Daoy (cell line): ENCODE measurements at places on chromosomes 6 and 20. TPM values are rescaled to one million over a fixed set of nuclear protein-coding genes. Genes with fewer than 3 reads are reported as not detected.

The REPS1 gene
- total RNA-seq: 35.8 and 42.1 TPM in 2 replicates

The BTNL2 gene
- total RNA-seq: not detected in 2 replicates

The DDX43 gene
- total RNA-seq: not detected in 2 replicates

DNA sequence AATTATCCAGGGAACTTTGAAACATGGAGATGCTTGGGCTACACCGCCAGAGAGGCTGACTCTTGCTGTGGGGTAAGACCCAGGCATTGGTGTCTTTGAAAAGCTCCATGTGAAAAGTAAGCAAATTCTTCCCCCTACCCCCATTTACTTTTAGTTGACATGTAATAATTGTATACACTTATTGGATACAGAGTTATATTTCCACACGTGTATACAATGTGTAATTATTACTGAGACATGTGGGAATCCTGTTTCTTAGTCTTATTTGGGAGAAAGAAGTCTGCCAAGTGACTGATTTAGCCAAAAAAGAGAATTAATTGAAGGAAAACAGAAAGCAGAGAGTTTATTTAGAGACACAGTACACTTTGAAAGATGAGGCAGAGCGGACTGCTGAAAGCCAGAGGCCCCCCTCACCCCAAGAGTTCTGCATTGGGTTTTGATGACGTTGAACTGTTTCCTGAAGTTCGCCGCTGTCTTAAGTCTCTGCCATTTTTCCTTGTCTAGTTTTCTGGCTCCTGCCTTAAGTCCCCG is 193.8 kb downstream of the PACRG start:
- DNase-seq: no peak

DNA sequence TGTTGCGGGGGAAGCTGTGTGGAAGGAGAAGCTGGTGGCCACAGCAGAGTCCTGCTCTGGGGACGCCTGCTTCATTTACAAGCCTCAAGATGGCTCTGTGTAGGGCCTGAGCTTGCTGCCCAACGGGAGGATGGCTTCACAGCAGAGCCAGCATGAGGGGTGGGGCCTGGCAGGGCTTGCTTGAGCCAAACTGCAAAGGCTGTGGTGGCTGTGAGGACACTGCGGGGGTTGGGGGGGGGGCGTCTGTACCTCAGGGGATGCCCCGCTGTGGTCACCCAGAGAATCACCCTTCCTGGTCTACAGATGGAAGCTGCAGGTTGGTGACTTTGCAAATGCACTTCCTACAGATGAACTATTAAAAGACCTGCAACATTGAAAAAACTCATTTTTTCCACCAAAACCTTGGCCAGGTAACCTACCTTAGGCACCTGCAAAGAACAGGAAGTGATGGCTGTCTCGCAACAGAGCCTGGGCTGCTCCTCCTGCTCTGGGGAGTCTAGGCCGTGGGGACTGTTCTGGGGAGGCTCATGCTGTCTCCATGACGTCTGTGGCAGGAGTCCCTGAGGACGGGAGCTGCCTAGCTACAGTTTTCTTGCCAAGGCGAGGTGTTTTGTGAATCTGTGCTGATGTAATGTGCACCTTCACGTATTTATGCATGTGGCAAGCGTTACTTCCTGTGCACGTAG is 7.3 kb downstream of the NPBWR2 start:
- DNase-seq: no peak

DNA sequence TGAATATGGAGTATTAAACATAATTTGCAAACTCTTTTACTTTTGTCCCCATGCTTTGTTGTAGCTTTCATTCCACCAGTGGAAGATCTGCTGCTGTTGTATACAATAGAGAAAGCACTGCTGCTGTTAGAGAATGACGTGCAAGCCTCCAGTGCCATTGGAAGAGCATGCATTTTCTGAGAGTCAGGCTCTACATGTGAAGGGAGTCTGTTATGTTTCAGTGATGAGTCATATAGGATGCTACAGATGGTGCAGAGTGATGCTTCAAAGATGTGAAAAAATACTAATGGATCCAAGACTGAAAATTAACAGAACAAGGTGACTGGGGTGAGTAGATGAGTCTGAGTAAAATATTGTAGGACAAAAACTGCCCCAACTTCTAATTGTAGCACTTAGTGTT is 22.4 kb upstream of the BACH2 start:
- DNase-seq: peak; percentile 5

DNA sequence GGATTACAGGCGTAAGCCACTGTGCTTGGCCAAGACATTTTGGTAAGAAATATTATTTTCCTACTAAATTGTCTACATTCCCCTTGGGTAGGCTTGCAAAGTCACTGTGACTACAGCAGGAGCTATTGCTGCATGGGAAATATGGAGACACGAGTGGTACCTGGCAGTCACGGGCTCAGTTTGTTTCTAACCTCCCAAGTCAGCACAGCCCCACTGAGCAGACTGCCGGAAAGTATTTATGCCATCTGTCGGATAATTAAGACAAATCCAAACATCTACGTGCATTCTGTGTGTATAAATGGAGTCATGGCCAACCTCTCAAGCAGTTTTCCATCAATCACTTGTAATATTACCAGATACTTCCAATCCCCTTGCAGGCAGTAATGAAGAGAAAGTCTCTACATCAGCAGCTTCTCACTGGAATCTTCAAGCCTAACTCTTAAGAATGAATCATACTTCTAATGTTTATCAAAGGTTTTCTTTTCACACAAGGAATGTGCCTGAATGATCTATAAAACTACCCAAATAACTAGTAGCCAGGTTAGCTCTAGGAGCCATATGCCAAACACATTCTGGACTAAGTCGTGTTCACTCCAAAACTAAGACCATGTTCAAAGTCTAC is 20.1 kb downstream of the PSMB1 start:
- no peak for DNase-seq

The ZFP57 gene
- 0.57 TPM in 1 of 2 replicates, not detected in the other for total RNA-seq

The BMP7 gene
- total RNA-seq: 11.5 and 12.7 TPM in 2 replicates
